HepG2 (cell line): ENCODE measurements at places on chromosomes 1 and 21.

DNA sequence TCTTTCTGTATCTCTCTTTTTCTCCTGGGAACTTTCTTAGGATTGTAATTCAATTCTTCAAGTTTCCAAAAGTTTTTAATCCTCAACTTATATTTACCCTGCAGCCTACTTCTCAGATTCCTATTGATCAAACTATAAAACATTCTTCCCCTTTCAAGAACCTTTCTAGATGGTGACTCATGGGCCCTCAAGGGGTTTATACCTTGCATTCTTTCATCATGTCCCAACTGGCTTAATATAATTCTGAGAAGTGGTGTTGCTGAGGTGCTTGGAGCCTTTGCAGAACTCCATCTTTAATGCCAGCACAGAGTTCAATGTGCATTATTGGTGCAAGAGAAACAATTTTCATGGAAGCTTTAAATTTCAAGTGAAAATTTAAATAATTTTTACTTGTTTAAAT lies 273.4 kb downstream of the VAV3 start:
- DNase-seq, result no peak

GRCh38 chr21:45923146-45923545 lies 58.4 kb upstream of the COL6A1 start:
- DNase-seq, result peak; percentile 16

DNA sequence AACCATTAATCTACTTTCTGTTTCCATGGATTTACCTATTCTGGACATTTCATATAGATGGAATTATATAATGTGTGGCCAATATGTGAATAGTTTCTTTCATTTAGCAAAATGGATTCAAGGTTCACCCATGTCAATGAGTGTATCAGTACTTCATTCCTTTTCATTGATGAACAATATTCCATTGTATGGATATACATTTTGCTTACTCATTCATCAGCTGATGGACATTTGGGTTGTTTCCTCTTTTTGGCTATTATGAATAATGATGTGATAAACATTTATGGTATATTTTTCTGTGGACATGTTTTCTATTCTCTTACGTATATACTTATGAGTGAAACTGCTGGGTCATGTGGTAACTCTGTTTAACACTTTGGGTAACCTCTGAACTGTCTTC lies 97.8 kb downstream of the SCMH1 start:
- no peak for DNase-seq

- no peak for DNase-seq
Measured at GRCh38 chr1:231679109-231679508, 52.5 kb downstream of the DISC1 start.

DNA sequence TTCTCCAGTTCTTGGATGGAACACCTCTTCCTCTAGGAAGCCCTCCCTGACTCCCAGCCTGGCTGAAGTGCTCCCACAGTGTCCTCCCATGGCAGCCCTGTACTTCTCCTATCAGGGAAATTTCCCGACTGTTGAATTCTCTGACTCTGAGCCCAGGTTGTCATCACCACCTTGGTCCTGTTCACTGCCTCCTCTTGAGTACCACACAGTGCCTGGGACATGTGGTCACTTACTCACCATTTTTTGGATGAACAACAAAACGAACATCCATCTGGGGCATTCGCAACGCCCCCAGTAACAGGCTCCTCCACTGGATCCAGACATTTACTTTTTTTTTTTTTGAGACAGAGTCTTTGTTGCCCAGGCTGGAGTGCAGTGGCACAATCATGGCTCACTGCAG lies 37.4 kb downstream of the CHD5 start:
- DNase-seq, result no peak

DNA sequence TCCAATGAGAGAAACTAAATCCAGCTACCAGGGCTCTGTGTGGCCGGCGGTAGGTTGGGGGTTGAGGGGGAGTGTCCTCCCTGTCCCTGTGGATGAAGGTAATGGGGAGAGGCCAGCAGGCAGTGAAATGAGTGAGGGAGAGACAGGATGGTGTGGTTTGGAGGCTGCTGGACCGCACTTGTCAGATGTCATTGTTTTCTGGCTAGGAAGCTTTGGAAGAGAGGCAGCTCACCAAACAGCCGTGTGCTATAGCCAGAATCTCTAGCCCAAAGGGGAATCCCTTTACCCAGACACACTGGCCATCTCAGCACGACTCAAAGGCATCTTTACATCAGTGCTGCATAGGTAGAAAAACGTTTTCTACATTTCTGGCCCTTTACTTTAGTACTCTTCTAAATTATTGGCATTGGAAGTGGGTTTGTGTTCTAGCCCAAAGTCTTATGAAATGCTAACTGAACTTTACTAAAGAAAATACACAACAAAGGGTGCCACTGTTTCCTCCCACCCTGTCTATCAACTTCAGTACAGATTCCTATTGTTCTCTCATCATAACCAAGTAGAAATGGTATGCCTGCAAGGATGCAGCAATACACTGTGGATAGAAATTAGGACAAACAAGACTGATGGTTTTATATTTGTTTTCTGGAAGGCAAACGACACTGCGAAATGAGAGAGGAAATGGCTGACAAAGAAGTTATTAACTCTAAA lies 95.9 kb upstream of the COA6 start:
- DNase-seq, result no peak

- peak; percentile 45 for DNase-seq
Measured at GRCh38 chr21:39441502-39442475, 3.8 kb downstream of the LCA5L start.

GRCh38 chr1:239125893-239126292 lies 260.5 kb upstream of the CHRM3 start:
- no peak for DNase-seq

DNA sequence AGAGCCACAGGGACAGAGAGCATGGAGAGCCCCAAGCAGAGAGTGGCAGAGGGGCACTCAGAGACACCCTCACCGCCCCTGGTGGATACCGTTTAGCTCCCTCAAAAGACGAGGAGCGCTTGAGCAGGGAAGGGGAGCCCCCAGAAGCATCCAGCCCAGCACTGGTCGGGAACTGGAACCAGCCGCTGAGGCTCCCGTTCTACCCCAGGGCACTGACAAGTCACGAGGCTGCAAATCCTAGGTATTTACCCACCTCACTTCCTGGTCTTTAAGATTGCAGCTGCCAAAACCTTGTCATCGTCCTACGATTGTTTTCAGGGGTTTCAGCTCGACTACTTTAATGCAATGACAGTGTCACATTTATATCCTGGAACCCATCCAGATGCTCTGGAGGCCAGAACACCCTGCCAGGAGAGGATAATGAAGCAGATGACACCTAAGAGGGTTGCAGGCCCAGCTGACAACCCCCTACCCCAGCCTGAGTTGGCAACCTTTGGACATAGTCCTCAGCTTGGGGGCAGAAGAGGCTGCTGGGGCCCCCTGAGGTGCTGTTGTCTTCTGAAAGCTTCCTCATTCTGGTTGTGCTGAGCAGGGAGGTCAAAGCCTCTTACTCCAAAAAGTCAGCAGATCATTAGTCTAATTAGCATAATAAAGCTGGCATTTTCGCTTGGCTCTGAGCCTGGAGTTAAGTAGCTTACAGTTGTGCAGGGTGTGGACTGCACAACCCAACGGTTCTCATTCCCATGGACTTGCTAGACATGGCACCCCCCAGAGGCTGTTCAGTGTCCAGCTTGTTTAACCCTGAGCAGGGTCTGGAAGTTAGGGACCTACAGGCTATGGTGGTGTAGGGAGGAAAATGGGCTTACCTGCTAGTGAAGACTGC lies 20.6 kb upstream of the BACE2 start:
- no peak for DNase-seq

DNA sequence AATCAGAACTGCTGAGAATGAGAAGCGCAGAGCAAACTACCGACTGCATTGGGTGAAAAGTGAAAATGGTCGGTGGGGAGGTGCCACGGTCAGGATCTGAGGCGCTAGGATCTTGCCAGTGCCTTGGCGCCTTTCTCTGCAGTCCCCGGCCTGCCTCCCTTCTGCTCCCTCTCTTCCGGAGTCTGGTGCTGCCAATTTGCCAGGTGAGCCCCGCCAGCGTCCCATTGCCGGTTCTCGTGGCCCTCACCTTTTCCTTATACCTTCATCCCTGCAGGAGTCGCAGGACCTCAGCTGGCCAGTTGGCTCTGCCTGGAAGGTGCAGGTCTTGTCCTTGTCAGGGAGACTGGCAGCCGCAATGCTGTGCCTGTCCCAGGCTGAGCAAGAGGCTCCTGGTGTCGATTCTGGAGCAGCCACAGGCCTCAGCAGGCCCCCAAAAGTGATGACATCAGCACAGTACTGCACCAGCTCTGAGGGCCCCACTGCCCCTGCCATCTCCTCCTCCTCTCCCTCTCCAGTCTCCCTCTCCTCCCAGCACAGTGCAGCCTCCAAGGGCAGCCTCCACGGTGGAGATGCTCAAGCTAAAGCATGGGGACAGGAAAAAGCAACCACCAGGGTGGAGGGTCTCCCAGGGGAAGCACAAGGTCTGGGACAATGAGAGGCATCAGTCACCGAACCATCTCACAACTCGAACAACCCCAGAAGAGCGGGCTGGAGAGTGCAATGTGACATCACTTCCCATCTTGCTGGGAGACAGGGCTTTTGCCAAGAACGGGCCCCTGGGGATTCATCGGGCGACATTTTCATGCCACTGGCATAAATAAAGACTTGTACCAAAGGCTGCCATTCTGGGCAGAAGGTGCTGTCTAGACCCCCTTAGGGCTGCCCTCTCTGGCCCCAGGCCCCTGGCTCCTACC lies 37.1 kb upstream of the H6PD start:
- DNase-seq, result no peak

- DNase-seq, result no peak
Measured at GRCh38 chr1:85144351-85144750, 56.5 kb downstream of the SYDE2 start.

DNA sequence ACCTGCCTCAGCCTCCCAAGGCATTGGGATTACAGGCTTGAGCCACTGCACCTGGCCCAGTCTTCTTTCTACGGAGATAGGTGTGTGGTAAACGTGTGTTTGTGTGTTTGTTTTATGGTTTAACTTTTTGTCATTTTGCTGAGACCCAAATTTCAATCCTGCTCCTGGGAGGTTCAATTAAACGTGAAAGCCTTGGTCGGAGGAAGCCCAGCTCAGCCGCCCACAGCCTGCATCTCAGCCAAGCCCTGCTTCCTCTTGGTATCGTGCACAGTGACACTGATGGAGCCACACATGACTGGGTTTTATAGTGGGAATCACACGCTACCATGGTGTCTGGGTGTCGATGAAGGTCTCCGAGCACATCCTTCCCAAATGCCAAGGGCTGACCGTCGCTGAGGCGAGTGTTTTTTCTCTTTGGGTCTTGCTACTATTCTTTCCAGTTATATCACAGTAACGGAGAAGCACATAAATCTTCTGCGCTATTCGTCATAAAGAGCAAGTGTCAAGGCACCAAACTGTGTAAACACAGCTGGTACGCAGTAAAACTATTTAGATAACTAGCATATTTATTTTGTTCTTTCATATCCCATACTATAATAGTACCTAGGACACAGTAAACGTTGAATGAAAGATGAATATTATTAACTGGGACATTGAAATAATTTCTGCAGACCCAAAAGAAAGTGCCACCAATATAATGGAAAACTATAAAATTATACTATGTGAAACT lies 39.3 kb downstream of the HLCS start:
- no peak for DNase-seq

DNA sequence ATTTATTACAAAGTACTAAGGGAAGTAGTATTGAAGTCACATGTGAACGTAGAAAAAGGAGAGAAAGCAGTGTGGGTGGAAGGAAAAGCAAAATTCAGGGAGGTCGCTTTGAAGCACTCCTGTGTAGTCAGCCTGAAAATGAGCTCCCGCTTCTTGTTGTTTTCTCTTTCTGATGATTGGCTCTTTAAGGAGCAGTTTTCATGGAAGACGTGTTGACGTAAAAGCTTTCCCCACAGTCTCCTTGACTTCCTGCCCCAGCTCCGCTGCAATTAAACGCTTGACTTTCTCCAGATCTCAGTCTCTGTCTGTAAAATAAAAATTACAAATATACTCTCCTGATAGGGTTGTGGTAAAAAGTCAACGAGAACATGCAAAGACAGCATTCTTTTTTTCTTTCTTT lies 661.5 kb upstream of the ZP4 start:
- DNase-seq, result no peak

DNA sequence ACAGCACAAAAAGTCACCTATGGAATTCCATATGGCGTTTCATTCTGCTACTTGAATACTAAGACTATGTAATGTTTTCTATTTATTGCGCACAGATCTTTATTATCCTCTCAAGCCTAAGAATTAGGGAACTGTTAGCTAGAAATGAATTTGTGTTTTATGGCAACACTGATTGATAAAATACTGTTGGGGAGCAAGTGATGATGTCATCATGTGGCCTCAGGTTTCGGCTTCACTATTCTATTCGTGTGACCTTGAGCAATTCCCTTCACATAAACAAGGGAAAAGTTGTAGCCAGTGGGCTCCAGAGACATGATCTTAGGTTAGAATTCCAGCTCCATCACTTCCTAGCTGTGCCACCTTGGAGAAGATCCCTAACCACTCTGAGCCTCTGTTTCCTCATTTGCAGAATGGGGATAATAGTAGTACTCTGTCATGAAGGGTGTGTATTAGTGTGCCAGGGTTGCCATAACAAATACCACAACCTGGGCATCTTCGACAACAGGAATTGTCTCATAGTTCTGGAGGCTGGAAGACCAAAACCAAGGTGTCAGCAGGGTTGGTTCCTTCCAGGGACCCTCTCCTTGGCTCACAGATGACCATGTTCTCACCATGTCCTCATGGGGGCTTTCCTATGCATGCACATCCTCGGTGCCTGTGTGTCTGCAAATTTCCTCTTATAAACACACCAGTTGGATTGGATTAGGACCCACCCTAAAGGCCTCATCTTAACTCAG lies 371.2 kb downstream of the RRAGC start:
- no peak for DNase-seq

DNA sequence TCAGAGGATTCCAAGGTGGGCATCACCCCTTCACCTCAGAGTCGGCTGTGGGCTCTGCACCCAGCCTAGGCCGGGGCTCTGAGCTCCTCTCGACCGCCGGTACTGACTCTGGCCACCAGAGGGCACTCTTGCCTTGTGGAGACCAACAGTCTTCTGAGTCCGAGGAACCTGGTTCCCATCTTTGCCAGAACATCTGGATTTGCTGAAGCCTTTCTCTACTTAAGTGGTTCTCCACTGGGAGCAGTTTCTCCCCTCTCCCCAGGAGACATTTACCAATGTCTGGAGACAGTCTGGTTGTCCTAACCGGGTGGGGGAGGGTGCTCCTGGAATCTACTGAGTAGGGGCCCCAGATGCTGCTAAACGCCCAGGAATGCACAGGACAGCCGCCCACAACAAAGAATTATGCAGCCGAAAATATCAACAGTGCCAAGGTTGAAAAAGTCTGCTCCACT lies 9.4 kb downstream of the ETV3L start:
- peak; percentile 64 for DNase-seq

- peak; percentile 79 for DNase-seq
Measured at GRCh38 chr1:114466334-114467014, 44.5 kb downstream of the TRIM33 start.
